Myocyte (in vitro differentiated cells): ENCODE measurements at places on chromosomes 5 and 9. TPM values are rescaled to one million over a fixed set of nuclear protein-coding genes. Genes with fewer than 3 reads are reported as not detected.

The IL3 gene
- total RNA-seq: not detected in 2 replicates

The PCDHA12 gene
- 0.03 and 0.16 TPM in 2 replicates for total RNA-seq

The MYO10 gene
- 45.9 and 60.9 TPM in 2 replicates for total RNA-seq

The PLEKHG4B gene
- 0.08 and 0.16 TPM in 2 replicates for total RNA-seq

DNA sequence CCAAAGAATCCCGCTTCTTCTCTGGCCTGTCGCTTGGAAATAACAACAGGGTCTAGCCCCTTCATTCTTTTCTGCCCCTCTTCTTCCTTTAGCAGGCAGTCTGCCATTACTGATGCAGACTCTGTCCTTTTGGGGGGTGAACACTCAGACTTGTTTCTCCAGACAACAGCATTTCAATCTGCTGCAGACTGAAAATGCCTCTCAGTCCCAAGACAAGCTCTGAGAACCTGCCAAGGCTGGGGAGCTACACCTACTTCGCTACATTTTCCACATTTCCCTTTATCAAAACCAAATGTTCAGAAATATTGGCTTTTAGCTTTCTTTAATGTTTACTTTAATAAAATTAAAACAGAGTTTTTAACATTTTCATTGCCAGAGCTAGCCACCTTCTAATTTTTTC is 152.4 kb downstream of the MPDZ start:
- DNase-seq: no peak

- DNase-seq: no peak
These were observed 89.7 kb upstream of the EQTN start for GRCh38 chr9:27386571-27387091.

- DNase-seq: peak; percentile 52
These were observed 5.1 kb downstream of the TGFBI start for GRCh38 chr5:136033848-136034247.

DNA sequence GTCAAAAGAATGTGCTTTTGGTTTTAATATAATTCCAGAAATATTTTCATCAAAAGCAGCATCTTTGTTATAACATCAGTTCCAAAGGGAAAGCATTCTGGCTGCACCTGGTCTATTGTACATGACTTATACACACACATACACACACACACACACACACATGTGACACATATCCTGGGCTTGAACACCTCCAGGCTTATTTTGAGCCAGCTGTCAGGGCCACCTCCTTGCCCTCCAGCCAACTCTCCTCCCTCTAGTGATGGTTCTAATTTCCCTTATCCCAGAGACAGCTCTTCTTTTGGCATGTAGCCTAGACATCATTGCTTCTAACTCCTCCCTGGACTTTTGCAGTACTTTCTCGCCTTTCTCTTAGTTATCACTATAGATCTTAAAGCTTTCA is 115.0 kb downstream of the PIK3R1 start:
- DNase-seq: peak; percentile 47

DNA sequence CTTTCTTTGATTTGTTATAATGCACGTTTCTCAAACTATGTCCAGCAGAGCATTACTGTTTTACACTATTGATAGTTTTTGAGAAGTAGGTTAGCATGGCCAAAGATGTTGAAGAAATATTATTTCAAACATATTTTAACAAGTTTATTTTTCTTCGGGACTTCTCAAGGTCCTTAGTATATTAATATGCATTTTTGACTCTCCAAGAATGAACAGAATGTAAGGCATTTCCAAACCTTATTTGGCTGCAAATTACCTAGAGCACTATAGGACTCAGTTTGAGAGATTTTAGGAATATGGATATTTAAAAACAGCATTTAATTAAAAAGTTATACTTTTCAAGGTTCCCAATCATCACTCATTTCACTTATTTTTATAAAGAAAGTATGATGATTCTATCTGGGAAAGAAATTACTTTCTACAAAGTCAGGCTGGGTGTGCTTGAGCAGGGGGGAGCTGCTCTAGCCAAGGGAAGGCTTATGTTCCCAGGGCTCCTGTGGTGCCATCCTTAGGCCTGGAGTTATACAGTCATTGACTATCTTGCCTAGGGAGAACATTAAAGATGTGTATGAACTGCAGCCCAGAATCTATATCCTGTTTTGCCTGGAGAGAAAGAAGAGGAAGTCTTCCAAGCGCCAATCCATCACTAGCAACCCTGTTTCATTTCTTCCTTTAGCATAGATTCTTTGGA is 27.6 kb upstream of the NREP start:
- no peak for DNase-seq

DNA sequence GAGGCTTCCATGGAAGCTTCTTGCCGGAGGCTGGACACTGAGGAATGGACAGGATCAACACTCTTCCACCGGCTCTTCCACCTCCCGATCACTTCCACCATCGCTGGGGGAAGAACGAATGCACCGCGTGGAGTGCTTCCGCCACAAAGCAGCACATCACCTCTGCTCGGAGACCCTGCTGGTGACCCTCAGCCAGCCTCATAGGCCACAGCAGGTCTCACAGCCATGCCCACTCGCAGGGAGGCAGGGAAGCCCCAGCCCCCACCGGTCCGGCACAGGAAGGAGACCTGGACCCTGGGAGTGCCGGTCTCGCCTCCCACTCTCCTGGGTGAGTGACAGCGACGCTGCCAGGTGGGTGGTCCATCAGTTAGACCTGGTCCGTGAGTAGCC is 4.7 kb downstream of the MRPL36 start:
- no peak for DNase-seq

- DNase-seq: no peak
These were observed 528.6 kb upstream of the CLINT1 start for GRCh38 chr5:158387499-158387898.

- no peak for DNase-seq
These were observed 22.4 kb downstream of the EFCAB9 start for GRCh38 chr5:172216345-172216744.

- DNase-seq: no peak
These were observed 29.8 kb downstream of the NEUROG1 start for GRCh38 chr5:135505973-135506372.

DNA sequence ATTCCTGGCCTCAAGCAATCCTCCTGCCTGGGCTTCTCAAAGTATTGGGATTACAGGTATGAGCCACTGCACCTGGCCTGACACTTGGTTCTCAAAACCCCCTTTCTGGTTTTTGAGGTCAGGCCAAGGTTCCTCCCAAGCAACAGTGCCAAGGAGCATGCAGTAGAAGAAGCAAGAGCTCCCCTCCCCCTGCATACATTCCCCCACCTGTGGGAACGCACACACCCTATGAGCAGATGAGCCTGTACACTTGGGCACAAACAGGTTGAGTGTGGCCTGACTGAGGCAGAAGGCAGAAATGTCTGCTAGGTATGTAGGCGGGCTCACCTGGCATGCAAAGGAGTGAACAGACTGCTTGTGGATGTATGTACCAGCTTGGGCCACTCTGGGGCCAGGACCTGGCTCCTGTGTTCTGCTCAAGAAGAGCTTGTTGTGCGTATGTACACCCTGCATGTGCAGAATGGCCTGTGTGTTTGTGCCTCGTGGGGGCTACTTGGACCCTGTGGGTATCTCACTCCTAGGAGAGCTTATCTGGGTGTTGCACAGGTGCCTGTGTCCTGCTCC is 1.7 kb downstream of the GPRIN1 start:
- no peak for DNase-seq

DNA sequence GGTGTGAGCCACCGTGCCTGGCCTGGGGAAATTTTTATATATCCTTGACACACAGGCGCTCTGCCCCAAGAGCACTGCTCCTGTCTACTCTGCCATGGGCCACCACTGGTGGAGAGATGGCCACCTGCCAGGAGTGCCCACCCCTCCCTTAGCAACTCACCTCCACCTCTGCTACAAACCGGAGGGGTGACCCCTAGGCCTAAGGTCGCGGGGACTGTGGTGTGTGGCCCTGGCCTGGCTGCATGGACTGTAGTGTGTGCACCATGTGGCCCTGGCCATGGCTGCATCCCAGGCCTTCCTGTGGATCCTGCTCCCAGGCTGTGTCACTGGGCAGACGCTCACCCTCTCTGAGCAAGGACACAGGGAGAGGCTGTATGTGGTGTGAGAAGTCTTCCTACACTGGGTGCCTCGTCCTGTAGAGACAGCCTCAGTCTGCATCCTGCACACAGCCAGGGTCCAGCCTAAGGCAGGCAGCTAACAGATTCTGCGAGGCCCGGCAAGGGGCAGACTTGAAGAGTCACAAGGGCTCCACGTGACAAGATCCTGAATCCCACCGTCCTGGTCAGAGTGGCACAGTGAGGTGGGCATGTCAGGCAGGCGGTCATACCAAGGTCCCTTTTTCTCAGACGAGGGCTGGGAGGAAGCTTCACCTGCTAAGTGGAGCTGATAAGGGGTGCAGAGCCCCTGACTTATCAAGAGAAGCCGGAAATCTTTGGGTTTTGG is 10.3 kb downstream of the NINJ1 start:
- DNase-seq: no peak

GRCh38 chr5:137822158-137822764 is 45.4 kb upstream of the MYOT start:
- peak; percentile 65 for DNase-seq

DNA sequence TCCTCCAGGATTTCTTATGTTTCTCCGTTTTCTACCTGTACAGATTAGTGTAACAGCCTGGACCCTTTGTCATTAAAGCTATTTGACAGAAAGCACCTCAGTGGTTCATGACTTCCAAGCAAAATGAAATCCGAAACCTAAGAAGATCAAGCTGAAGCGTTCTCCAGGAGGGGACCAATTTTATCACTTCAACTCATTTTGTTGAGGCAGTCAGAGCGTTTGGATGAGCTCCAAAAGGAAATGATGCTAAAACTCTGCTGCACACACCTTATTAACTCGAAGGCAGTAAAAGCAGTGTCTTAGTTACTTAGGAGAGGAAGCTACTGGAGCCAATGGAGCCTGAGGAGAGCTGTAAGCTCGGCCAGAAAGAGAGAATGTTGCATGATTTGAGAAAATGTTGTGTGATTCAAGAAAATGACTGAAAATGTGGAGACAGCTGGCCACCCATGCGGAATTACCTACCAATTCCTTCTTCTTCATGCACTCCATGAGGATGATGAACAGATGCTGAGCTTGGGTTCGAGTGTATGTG is 346.7 kb upstream of the KLF9 start:
- no peak for DNase-seq

DNA sequence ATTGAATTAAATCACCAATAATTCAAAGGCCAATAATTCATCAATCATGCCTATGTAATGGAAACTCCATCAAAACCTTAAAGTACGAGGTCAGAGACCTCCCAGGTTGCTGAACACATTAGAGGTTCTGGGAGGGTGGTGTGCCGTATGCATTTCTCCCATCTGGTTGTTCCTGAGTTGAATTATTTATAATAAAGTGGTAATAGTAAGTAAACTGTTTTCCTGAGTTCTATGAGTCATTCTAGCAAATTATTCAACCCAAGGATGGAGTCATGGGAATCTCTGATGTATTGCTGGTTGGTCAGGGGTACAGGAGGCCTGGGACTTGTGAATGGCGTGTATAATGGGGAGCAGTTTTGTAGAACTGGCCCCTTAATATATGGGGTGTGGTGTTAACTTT is 191.7 kb downstream of the CARTPT start:
- no peak for DNase-seq

GRCh38 chr5:150073677-150074076 is 12.7 kb downstream of the CSF1R start:
- no peak for DNase-seq

DNA sequence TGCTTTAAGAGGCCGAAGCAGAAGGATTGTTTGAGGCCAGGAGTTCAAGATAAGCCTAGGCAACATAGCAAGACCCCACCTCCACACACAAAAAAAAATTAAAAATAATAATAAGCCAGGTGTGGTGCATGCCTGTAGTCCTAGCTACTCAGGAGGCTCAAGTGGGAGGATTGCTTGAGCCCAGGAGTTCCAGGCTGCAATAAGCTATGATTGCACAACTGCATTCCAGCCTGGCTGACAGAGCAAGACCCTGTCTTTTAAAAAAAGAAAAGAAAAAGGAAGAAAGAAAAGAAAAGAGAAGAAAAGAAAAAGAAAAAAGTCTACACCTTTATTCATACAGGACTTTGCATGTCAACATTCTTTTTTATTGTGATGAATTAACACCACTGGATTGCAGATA is 2125.8 kb downstream of the MAT2B start:
- DNase-seq: no peak

DNA sequence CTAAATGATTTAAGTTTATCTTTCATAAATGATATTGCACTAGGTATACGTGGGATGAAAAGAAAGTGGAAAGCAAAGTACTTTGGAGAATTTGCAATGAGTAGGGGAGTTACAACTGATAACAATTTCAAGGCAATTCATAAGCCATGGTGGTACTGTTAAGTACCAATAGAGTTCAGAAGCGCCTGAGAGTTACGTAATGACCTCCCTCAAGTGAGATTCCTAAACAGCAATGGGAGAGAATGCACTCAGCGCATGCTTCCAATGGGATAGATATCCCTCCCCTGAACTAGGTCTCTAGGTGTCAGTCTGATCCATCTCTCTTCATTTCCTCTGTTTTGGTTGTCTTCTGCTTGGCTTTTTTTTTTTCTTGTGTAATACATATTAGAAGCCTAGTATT is 249.3 kb downstream of the NNT start:
- DNase-seq: no peak
